GM12864 (cell line): ENCODE measurements at places on chromosomes 4 and X.

- no peak for DNase-seq
These were observed 99.0 kb downstream of the PHKA2 start for GRCh38 chrX:18884916-18885315.

DNA sequence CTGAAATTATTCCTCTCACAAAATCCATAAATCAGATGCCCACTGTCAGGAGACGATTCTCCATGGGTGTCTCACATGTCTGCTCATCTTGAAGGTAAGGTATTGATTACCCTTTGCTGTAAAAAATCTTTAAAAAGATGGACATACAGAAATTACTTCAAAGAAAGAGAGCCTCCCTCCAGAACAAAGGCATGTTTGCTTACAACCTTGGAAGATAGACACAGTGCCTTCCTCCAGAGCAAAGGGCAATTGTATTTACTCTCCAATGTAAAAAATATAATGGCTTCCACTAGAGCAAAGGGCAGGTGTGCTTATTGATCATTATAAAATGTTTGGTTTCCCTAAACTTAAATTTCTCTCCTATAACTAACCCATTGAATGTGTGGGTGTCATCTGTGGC is 616.2 kb downstream of the ANKRD50 start:
- no peak for DNase-seq

DNA sequence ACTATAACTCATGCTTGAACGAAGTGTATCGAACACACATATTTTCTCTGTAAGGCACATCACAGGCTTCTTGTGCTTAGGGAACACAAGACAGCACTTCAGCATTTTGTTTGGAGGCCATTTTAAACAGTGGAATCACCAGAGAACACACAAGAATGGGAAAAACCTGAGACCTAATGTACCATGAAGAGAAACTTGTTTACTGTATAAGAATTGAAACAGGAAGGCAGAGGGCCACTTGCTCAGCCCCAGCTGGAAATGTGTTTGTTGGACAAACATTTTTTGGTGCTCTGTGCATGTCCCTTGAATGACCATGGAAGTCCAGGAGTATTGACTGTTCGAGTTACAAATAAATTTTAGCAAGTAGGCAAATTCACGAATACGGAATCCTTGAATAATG is 47.5 kb downstream of the RAPGEF2 start:
- no peak for DNase-seq

DNA sequence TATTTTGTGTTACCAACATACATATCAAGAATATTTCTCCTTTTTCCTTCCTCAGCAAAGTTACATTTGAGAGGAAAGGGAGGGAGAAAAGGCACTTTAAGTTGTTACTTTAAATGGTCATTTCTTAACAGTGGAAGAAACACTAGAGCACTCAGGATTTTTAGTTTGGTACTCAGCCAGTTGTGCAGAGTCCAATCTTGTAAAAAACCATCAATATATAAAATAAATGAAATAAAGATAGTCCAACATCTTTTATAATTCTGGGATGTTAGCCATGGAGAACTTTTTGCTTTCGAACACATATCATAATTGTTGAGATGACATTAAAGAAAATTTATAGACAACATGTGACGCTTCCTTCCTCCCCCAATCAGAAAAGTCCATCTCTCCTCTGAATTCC is 253.8 kb downstream of the QDPR start:
- DNase-seq = no peak

- no peak for DNase-seq
These were observed 118.7 kb downstream of the ATOH1 start for GRCh38 chr4:93947286-93947685.

GRCh38 chr4:139558235-139559088 is 2.4 kb upstream of the SETD7 start:
- no peak for DNase-seq

DNA sequence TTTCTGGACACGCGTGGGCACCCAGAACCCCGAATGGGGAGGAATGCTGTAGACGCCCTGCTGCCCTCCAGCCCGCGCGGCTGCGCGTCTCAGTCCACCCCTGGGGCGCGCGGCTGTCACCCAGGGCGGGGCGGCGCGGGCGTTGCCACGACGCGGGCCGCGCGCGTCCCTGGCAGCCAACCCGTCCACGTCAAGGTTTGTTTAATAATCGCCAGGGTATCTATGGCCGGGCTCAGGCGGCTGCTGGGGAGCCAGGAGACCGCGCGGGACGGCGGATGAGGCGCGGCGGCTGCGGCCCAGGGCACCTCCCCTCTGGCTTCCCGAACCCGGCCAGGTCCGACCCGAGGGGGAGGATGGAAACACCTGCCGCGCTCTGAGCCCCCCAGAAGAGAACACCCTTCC is at the start of gene SPATA18:
SPATA18 (plus strand) TSS at position 92 of the 402 bp plus-strand sequence. CDS start 401 bp downstream, outside the sequence.
- no peak for DNase-seq

GRCh38 chr4:5683566-5683965 is 24.8 kb downstream of the EVC2 start:
- no peak for DNase-seq

DNA sequence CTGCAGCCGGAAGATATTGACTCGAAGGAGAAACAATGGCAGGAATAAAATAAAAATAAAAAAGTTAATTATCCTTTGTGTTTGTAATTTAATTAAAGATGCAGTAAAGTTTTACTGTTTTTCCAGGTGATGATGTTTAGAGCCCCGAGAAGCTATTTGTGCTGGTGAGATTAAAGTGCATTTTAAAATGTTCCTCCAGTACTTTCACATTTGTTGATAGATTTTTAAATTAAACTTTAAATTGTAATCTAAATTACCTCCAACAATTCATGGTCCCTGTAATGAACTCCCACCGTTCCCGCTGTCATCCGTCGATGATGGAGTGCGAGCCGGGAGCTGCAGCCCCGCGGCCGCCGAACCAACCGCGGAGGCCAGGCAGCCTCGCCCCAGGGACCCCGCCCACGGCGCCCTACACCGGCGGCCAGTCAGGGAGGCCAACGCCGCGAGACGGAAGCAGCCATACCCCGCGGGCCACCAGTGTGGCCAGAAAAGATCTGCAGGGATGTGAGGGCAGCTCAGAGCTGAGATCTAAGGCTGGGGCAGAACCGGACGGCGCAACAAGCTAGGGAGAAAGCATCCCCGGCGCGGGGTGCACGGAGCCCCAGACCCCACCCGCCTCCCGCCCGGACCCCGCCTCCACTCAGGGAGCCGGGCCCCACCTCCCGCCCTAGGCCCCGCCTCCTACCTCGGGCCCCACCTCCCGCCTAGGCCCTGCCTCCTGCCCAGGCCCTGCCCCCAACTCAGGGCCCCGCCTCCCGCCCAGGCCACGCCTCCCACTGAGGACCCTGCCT is 104.0 kb downstream of the FAM53A start:
- DNase-seq = no peak
